ENCODE measurements at places on chromosomes 3 and 15.

- DNase-seq: peak; percentile 30
These were observed 58.0 kb downstream of the GABRG3 start for GRCh38 chr15:27028858-27029477.

DNA sequence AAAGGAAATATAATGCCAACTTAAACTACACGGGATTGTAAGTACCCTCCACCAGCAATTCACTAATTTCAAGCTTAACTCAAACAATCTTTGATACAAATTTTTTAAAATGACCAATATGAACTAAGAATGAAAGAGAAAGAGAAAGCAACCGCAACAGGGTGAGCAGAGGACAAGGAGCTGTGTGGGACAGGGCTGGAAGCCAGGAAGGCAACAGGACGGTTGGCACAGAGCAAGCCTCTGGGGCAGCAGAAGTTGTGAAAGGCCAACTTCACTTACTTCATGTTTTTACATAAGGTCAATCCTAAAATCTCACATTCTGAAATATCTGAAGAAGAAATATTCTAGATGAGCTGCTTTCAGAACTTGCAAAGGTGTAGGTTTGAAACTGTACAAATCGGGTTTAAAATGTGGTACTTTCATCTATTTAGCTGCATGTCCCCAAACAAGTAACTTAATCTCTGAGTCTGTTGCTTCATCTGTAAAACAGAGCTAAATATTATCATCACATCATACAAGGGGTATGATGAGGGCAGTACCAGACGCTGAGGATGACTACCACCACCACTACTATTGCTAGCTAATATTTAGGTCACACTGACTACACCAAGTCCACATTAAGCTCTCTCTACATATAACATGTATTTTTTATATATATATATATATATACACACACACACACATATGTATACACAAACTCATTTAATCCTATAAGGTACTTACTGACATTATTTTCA, 101.7 kb downstream of the IGSF11 start:
- no peak for DNase-seq

GRCh38 chr3:62201438-62202035, 171.8 kb downstream of the FEZF2 start:
- peak; percentile 37 for DNase-seq

- DNase-seq: no peak
These were observed 15.5 kb upstream of the ONECUT1 start for GRCh38 chr15:52805351-52806283.

- no peak for DNase-seq
These were observed 2.2 kb downstream of the RPSA start for GRCh38 chr3:39408493-39409372.

DNA sequence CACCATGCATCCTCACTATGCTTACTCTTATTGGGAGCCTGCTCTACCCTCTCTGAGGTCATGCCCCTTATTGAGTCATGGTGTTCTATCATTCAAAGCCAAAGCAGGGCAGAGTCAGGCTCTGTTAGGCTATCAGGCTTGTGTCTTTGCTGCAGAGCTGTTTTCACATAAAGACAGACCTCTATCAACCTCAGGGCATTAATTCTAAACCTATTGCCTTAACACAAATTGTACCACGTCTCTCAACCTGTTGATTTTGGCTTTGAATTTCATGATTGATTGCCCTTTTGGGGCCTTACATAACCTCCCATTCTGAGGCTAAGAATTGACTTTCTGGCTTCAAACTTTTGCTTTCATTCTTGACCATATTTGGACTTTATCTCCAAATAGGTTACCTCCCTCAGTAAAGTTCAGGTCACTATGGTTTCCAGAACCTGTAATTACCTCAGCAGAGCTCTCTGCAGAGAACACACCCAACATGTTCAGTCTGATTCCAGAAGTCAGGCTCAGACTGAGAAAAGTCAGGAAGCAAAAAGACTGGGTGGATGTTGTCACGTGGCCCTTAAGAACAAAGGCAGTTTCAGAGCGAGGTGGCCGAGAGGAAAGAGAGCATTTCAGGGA, 221.4 kb upstream of the NANOGP8 start:
- peak; percentile 79 for DNase-seq

GRCh38 chr15:78048628-78048920, 28.9 kb downstream of the TBC1D2B start:
- DNase-seq: no peak

DNA sequence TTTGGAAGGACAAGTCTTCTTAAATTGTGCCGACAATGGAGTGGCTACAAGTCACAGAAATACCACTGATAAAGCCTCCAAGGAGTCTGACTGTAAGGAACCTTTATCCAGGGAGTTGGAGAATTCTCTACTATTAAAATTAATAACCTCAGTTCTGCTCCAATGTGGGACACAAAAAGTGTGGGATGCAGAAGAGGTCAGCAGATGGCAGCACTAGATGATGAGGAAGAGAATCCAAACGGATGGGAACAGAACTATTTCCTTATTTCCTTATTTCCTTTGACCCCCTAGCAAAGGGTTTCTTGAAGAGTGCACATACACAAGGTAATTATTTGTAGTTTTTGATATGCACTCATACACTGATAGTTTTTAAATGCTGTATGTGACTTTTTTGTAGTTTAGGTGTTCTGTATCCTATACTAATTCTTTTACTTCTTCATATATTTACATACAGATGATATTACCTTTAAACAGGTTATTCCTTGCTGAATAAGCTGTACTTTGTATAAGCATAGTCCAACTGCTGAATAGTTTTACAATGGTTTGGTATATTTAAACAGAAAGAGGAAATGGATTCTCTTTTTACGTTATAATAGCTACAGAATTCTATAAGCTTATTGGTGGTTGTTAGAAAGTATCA, 25.6 kb upstream of the NLGN1 start:
- DNase-seq: peak; percentile 35

- peak; percentile 7 for DNase-seq
These were observed 201.9 kb downstream of the TNIK start for GRCh38 chr3:171258316-171258715.

- no peak for DNase-seq
These were observed 47.7 kb downstream of the BDH1 start for GRCh38 chr3:197508051-197508451.

DNA sequence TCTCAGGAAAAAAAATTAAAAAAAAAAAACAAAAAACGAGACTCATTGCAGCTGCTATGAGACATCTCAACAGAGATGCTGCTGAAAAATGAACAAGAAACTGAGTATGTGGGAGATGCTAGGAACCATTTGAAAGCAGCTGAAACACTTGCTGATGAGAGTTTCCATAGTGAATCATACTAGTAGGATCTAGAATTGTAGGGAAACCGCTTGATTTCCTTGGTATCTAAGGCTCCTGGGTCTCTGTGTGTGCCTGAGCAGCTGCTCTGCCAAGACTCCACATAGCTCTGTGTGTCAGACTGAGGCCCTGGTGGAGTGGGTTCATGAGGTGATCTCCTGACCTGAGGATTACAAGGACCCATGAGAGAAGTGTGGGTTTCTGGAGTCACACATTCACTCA, 313.4 kb upstream of the NECTIN3 start:
- no peak for DNase-seq

DNA sequence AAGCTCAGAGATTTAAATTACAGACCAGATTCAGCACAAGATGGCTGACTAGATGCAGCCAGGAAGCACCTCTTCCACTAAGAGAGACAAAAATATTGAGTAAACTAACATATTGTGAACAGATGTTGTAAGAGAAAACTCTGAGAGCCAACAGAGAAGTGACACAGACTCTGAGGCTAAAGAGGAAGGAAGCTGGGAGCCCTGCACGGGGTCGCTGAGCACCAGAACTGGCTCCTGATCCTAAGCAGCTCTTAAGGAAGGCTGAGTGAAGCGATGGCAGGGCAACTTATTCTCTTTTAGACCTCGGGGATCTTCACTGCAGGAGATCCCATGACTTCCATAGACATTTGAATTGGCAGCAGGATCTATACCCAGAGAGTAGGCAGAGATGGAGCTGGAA, 578.0 kb upstream of the GRM7 start:
- no peak for DNase-seq

- no peak for DNase-seq
These were observed 150.5 kb upstream of the SLC2A2 start for GRCh38 chr3:171177056-171177455.

- DNase-seq: peak; percentile 47
These were observed 910.1 kb downstream of the MCTP2 start for GRCh38 chr15:95141486-95141885.

DNA sequence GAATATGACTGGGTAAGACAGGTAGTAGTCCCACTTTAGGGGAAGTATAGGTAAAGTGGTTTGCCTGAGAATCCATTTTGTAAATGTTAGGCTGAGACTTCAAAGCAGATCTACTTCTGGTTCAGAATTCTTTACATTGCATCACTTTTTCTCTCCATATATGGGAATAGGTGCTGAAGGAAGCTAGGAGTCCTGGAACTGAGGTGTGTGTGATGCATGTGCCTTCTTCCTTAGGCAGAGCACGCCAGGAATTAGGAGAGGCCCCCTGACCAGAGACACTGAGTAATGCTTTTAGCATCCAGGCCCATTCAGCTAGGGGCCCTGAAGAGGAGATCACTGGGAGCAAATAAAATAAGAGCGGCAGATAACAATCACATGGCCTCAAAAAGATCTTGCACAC, 69.2 kb upstream of the DCP1A start:
- DNase-seq: no peak

DNA sequence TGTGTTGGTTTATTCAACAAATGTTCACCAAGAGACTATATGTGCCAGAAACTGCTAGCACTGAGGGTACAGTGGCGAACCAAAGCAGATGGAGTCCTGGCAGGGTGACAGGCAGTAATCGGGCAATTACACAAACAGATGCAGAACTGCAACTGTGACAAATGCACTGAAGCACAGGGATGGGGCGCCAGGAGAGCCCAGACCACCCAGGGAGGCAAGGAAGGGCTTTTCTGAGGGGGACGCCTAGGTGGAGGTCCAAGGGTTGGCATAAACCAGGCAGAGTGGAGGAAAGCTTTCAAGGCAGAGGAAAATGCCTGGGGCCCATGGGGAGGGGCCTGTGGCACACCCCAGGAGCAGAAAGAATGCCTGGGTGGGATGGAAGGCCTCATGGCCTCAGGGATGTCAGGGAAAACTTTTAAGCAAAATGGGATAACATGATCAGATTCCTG, 5.5 kb downstream of the DIS3L start:
- DNase-seq: peak; percentile 8

DNA sequence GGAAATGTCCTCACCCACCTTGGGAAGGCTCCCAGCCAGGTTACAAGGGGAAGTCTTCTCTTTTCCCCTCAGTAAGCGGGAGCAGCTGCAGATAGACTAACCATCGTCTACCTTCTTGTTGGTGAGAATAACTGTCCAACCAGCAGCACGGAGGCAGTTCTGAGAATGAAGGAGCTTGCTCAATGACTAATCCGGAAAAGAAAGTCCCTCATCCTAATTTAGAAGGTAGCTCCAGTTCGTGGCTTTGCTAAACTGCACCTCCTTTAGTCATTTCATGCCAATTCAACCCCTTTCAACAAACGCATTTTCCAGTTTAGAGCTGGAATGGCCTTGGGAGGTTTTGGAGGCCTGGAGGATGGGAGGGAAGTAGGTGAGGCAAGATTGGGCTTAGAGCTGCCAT, 527.4 kb upstream of the PROK2 start:
- no peak for DNase-seq

DNA sequence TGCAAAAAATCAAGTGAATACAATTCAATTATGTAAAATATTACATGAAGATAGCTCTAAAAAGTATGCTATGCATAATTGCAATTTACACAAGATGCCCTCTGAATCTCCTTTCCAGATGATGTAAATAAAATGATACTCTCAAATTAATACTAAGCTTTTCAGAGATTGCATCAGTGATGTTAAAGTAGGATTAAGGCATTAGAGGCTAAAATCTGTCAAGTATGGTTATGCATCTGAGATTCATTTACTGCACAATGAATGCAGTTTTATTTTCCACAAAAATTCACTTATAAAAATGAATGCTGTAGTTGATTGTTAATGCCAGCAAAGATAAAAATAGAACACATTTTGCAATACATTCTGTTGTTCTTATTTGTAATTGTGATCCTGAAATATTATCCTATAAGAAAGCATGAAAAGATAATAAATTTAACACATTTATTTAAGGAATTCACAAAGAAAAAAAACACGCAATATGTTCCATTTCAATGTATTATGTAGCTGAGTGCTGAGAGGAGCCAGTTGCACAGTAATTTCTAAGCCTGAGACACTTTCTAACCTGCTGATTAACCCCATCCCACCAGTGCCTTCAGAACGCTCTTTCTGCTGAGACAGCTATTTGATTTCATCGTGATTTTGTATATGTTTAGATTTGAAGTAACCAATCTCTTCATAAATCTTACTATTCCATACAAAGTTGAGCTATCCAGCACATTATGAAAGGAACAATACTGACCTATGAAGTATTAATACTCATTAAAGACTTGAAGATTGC, 224.4 kb downstream of the CADM2 start:
- DNase-seq: no peak

DNA sequence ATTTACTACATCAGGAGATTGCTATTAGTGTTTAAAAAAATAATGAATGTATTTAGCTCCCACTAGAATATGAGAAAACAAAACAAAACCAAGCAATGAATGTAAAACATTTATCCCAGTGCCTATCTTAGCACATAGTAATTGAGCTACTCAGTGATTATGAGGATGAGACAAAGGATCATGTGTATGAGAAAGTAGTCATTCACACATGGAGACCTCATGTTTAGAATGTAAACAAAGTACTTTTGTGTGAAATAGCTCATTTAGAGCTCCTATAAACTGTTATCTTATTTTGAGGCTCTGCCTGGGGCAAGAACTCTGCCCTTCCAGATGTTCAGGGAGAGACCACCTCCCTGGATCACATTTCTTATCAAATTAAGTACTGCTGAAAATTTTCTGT, 236.8 kb downstream of the LRRN1 start:
- DNase-seq: no peak

DNA sequence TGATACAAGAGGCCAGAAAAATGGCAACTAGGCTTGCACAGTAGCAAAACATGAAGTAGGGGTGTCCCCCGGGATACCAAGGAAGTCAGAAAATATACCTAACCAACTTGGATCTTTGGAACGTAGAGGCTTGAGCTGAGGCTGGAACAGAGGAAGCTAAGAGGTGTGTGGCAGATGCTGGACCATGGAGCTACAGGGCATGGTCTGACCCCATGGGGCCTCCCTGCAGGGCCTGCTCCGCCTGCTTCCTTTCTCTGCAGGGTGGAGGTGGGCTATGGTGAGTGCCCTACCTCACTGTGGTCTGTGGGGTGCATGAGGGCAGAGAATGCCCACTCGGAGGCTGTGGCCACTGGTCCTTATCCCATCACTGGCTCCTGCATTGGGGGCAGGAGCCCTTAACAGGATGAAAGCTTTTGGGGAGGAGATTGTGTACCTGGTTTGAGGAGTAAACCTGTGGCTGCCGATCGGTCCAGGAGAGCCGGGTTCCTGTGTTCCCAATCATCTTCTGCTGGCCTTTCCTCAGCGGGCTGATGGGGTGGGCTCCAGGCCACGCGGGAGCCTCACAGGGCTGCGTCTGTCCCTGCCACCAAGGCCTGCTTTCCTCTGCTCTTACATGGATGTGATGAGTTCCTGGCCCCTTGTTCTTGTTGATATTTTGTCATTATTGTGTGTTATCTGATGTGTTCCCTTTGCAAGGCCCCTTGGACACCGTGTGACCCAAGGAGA, 96.8 kb downstream of the OCA2 start:
- DNase-seq: no peak

- peak; percentile 52 for DNase-seq
These were observed 140.2 kb upstream of the SKOR1 start for GRCh38 chr15:67685008-67685599.

GRCh38 chr3:194933465-194933864, 247.8 kb downstream of the FAM43A start:
- no peak for DNase-seq

All from fibroblast of skin of right quadriceps (primary cell).